ENCODE measurements at places on chromosomes 6 and 20. TPM values are rescaled to one million over a fixed set of nuclear protein-coding genes. Genes with fewer than 3 reads are reported as not detected.

GRCh38 chr6:43334466-43335095, 26.0 kb upstream of the CRIP3 start:
- DNase-seq = peak; percentile 57
- no peaks in the 10 kb centered on the region for H3K27me3 ChIP-seq
- H3K27ac ChIP-seq = no peak overlapping the region

DNA sequence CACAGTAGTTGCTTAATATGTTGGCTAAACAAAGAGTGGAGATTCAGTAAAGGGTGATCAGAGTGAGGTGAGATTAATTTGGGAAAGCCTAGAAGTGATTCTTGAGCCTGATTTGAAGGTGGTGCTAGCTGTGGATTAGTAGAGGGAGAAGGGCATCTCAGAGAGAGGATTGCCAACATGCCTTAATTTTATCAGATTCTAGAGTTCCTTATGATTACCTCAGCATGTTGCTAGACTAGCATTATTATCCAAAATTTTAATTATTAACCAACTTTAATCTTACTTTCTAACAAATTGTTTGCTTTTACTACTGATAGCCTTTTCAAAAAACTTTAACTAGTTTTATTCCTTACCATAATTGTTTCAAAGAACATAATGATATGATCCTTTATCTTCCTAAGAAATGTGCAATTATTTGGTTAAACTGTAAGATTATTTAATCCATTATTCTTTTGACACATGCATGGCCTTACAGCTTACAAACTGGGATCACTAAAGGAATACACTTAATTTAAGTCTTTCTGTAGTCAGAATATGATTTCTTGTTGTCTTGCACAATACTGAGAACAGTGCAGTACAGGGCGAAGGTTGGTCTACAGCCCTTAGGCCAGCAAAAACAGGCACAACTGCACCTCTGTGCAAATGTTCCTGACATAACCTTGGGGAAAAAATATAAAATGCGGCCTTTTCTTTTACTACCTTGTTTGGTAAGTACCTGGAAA, 88.9 kb downstream of the SLC16A10 start:
- H3K4me3 ChIP-seq = no peak overlapping the region
- H3K36me3 ChIP-seq = no peaks in the 10 kb centered on the region
- DNase-seq = no peak
- no peaks in the 10 kb centered on the region for H3K4me1 ChIP-seq

DNA sequence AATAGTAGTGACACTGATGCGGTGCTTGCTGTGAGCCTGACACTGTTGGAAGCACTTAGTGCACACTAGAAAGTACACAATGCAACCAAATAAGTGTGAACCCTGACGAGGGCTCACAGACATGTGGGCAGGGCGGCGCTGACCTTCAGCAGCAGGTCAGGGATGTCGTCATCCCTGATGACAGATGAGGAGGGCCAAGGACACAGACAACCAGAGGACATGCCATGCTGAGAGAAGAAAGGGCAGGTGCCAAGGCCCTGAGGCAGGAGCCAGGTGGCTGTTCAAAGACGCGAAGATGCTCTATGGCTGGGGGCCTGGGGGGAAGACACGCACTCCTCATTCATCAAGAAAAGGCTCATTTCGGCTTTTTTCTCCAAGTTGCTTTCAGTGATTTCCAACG, 176.4 kb upstream of the CST7 start:
- H3K4me3 ChIP-seq = no peak overlapping the region
- DNase-seq = no peak
- H3K4me1 ChIP-seq = no peaks in the 10 kb centered on the region

DNA sequence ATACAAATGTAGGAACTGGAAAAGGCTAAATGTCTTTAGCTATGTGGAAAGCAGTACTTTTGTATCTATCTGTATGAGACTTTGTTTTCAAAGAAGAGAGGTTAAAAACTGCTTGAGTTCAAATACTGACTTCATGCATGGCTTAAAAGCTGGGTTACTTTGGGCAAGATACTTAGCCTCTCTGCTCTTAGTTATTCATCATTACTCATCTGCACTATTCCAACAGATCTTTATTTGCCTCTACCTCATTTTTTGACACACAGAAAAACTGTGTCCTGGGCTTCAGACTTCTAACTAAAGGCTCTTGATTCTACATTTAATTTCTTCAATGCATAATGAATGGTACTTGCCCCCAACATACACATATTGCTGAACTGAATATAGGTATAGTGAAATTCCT, 114.8 kb downstream of the DST start:
- DNase-seq = no peak
- H3K4me1 ChIP-seq = no peaks in the 10 kb centered on the region
- H3K27me3 ChIP-seq = no peaks in the 10 kb centered on the region
- H3K36me3 ChIP-seq = peaks cover 22% of the 10 kb centered on the region
- H3K4me3 ChIP-seq = no peak overlapping the region

- DNase-seq = no peak
- H3K27ac ChIP-seq = no peak overlapping the region
- no peaks in the 10 kb centered on the region for H3K36me3 ChIP-seq
- H3K4me3 ChIP-seq = no peak overlapping the region
Measured at GRCh38 chr6:163757520-163757919, 343.0 kb downstream of the QKI start.

GRCh38 chr6:130622142-130622541, 205.1 kb upstream of the SMLR1 start:
- no peaks in the 10 kb centered on the region for H3K4me1 ChIP-seq
- H3K36me3 ChIP-seq = no peaks in the 10 kb centered on the region
- H3K27me3 ChIP-seq = no peaks in the 10 kb centered on the region
- no peak for DNase-seq
- no peak overlapping the region for H3K4me3 ChIP-seq

DNA sequence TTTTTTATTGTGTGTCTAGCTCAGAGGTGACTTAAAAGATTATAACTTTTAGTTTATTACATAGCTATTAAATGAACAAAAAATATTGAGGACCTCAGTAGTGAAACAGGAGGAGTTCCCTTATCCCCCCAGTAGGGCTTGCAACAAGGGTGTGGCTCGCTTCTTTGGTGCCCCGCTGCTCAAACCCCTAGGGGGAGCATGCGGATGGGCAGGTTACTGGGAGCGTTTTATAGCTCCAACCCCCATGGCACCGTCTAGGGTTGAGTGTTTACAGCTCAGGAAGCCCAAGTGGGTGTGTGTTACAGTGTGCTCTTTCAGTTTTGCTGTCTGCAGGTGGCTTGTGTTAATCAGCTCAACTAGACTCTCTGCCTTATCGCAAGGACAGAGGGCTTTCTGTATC, 1513.7 kb downstream of the GRIK2 start:
- no peak for DNase-seq
- H3K4me3 ChIP-seq = no peak overlapping the region

GRCh38 chr6:169189686-169190085, 64.0 kb downstream of the THBS2 start:
- no peak for DNase-seq
- no peaks in the 10 kb centered on the region for H3K36me3 ChIP-seq
- no peaks in the 10 kb centered on the region for H3K4me1 ChIP-seq
- H3K27ac ChIP-seq = peak overlapping the region; percentile 79

DNA sequence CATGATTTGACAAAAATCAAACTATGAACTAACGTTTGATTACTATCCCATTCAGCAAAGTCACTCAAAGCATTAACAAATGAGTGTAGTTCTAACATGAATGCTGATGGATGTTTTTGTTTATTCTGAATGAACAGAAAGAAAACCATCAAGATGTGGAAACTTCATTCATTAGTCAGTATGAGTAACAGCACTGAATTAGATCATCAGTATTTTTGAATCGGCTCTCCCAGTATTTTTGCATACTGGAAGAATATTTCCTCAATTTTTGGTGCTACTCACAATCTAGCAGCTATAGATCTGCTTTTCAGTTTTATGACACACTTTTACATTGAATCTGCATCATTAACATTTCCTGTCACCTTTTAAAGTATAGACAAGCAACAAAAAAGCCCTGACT, 63.8 kb upstream of the CD83 start:
- H3K4me3 ChIP-seq = no peak overlapping the region
- DNase-seq = no peak
- H3K4me1 ChIP-seq = no peaks in the 10 kb centered on the region
- H3K36me3 ChIP-seq = no peaks in the 10 kb centered on the region
- H3K27ac ChIP-seq = no peak overlapping the region

GRCh38 chr20:37911838-37912281, 8.9 kb downstream of the VSTM2L start:
- no peaks in the 10 kb centered on the region for H3K27me3 ChIP-seq
- H3K36me3 ChIP-seq = no peaks in the 10 kb centered on the region
- H3K4me3 ChIP-seq = no peak overlapping the region
- H3K4me1 ChIP-seq = peaks cover 8% of the 10 kb centered on the region
- H3K27ac ChIP-seq = no peak overlapping the region
- DNase-seq = peak; percentile 41

- H3K4me3 ChIP-seq = no peak overlapping the region
- no peak overlapping the region for H3K27ac ChIP-seq
- DNase-seq = no peak
- no peaks in the 10 kb centered on the region for H3K36me3 ChIP-seq
Measured at GRCh38 chr6:131844243-131844841, 36.5 kb downstream of the ENPP1 start.

- H3K36me3 ChIP-seq = no peaks in the 10 kb centered on the region
- no peaks in the 10 kb centered on the region for H3K27me3 ChIP-seq
- H3K27ac ChIP-seq = no peak overlapping the region
- DNase-seq = no peak
- no peak overlapping the region for H3K4me3 ChIP-seq
Measured at GRCh38 chr6:22010102-22010501, 286.7 kb downstream of the PRL start.

Gene PAK5
- not detected for total RNA-seq

Gene SLC52A3
- total RNA-seq = 1.6 TPM

DNA sequence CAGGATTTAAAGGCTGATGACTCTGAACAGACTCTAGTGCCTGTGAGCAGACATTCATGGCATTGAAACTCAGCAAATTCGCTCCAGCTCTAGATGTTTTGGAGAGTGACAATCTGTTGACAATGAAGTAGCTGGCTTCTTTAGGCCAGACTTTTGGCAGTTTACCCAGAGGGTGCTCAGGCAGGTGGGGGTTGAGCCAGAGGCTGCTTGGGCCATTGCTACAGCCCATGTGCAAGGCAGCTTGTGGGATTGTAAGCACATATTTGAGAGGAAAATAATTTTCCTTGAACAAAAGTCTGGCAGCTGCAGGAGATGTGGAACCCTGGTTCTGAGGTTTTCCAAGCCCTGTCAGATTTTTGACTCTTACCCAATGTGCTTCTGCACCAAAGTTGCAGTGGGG, 311.6 kb downstream of the CDC5L start:
- DNase-seq = no peak
- no peaks in the 10 kb centered on the region for H3K36me3 ChIP-seq
- no peaks in the 10 kb centered on the region for H3K4me1 ChIP-seq

DNA sequence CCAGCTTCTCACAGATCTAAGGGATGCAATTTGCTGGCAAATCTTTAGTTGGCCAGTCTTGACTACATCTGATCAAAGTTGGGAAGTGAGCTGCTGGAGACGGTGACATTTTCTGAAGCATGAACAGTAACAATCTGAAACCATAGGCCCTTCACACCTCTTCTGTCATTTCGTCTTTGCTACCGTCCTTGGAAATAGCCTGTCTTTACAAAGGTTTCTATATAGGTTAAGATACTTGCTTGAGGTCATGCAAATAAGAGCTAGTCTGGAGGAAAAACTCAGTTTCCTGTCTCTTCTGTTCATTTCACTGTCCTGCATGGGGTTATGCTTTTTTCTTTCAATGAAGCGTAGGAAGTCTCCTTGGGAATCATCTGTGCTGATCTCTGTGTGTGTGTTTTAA, 55.6 kb downstream of the CARMIL1 start:
- peaks cover 3% of the 10 kb centered on the region for H3K4me1 ChIP-seq
- no peak overlapping the region for H3K4me3 ChIP-seq
- H3K36me3 ChIP-seq = no peaks in the 10 kb centered on the region
- no peaks in the 10 kb centered on the region for H3K27me3 ChIP-seq

Gene RSPO3
- 12.9 TPM for total RNA-seq

Gene MOXD1
- total RNA-seq = 106 TPM

- no peak overlapping the region for H3K4me3 ChIP-seq
- peak; percentile 72 for DNase-seq
- H3K27ac ChIP-seq = no peak overlapping the region
- H3K27me3 ChIP-seq = no peaks in the 10 kb centered on the region
Measured at GRCh38 chr6:143337201-143337949, 113.1 kb downstream of the ADAT2 start.

Gene C20orf144
- 0.24 TPM for total RNA-seq

DNA sequence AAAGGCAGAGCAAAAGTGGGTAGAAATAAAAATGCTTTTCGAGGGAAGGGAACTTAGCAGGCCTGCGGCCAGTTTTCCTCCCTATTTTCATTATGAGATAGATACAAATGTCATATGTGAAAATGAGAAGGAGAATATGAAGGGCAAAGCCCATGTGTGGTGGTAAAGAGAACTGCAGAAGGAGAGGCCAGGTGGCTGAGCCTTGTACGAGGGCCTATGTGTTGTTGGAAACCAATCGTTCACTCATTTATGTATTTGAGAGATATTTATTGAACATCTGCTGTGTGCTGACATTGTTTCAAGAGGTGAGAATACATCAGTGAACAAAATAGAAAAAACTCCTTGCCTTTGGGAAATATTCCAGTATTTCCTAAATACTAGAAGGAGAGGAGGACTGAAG, 147.7 kb downstream of the SH3BGRL2 start:
- H3K27me3 ChIP-seq = no peaks in the 10 kb centered on the region
- no peak overlapping the region for H3K4me3 ChIP-seq
- H3K4me1 ChIP-seq = no peaks in the 10 kb centered on the region
- no peak for DNase-seq
- no peak overlapping the region for H3K27ac ChIP-seq
- no peaks in the 10 kb centered on the region for H3K36me3 ChIP-seq

GRCh38 chr6:106244521-106244920, 81.0 kb downstream of the ATG5 start:
- H3K36me3 ChIP-seq = peaks cover 8% of the 10 kb centered on the region
- no peaks in the 10 kb centered on the region for H3K27me3 ChIP-seq
- no peak for DNase-seq
- no peak overlapping the region for H3K4me3 ChIP-seq

Gene LTB
- 10.3 TPM for total RNA-seq

Gene CYP39A1
- total RNA-seq = 4.5 TPM

- no peak for DNase-seq
- H3K4me3 ChIP-seq = no peak overlapping the region
- no peaks in the 10 kb centered on the region for H3K27me3 ChIP-seq
Measured at GRCh38 chr6:143964674-143965081, 43.4 kb downstream of the PLAGL1 start.

Gene C4B
- 81.3 TPM for total RNA-seq

GRCh38 chr20:59448851-59449444, 148.5 kb downstream of the EDN3 start:
- no peaks in the 10 kb centered on the region for H3K4me1 ChIP-seq
- H3K27me3 ChIP-seq = peaks cover 61% of the 10 kb centered on the region
- DNase-seq = no peak
- H3K4me3 ChIP-seq = no peak overlapping the region

Gene LST1
- total RNA-seq = 32.7 TPM

Gene MATN4
- total RNA-seq = 0.23 TPM

DNA sequence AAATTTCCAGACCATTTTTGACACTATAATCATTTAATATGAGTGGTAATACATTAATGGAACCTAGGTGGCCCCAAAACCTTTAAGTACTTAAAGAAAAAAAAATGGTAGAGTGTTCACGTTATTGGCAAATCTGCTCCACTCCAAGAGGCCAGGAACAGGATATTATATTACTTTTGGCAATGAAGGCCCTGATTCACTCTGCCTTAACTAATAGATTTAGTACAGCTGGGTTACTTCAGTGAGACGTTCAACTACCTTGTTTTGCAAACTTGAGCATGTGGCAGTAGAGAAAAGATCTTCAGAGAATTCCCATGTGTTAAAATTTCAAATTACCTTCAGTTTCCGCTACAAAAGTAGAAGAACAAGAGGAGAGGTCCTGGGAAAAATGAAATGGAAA, 12.8 kb downstream of the ADNP start:
- peaks cover 22% of the 10 kb centered on the region for H3K4me1 ChIP-seq
- no peak for DNase-seq
- H3K36me3 ChIP-seq = no peaks in the 10 kb centered on the region
- no peaks in the 10 kb centered on the region for H3K27me3 ChIP-seq

Gene DDX39B
- 319 TPM for total RNA-seq

Data from left lung (tissue), 14 donors.